ENCODE measurements at places on chromosomes 16 and 17.

DNA sequence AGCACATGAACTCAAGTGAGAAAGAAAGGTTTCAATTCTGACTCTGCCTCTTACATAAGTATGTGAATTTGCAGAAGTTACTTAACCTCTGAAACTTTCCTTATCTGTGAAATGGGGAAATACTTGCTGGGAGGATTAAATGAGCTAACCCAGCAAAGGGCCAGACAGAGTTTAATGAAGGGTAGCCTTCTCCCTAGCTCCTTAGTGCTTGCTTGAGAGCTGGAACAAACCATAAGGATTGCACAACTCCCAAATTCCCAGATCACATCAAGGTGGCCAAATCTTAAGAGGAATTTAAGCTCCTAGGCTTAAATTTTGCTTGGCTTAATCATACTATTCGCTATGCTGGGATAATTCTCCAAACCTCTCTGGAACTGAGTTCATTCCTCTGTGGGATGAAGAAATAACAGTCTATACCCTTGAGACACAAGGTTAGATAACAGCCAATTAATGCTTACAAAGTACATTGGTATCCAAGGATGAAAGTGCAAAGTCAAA is 11.8 kb upstream of the WSB1 start:
- DNase-seq: no peak

- no peak for DNase-seq
Measured at GRCh38 chr16:2447920-2448583, 11.9 kb upstream of the TEDC2 start.

DNA sequence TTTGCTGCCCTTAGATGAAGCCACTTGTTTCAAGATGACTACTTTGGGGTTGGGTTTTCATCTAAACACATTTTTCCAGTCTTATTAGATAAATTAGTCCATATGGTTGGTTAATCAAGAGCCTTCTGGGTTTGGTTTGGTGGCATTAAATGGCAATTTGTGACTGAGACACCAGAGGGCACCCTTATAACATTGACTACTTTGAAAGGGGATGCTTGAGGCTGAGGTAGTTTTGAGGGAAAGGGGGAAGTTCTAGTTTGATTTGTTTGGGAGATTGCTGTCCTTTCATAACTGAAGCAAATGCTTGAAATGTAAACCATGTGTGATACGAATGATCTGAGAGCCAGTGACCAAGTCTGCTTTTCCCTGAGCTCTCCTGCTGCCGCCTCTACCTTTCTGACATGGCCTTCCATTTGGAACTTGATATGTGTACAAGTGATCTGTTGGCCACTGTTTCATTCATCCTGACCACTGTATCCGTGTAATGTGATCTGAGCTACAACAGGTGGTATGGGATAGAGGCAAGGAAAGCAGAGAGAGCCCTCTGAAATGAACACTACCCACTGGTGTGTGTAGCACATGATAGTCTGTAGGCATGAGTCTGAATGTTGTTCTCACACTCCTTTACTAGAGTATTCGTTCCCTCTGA is 5.8 kb upstream of the RARA start:
- DNase-seq: no peak

GRCh38 chr17:58156839-58157803 is 8.9 kb downstream of the OR4D1 start:
- no peak for DNase-seq

DNA sequence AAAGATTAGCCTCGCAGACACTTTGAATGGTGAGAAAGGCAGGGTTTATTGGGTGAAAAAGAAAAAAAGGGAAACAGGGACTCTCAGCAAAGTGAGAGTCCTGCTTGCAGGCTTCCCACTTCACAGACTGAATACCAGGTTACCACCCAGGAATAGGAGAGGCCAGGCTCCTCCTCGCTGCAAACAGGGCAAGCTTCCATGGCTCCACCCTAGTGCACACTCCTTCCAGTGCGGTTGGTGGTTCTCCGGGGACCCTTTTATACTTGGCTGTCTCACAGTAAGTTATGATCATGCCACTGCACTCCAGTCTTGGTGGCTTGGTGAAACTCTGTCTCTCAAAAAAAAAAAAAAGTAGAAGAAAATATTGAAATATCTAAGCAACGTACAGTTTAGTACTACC is 30.5 kb upstream of the CDH8 start:
- no peak for DNase-seq

DNA sequence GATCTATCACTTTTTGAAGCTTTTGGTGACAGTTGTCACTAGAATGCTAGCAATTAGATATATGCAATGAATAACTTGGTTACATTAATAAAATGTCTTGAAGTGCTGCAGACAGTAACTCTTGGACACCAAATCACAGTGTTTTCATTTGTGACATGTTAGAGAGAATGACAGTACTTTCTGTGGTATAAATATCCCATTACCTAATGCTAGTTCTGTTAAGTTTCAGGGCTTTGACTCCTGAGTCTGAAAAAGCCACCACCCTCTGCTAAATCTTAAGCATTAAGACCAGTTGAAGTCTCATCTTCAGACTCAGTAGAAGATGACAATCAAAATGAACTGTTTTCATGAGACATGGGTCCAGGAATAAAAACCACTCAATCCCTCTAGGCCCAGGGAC is 10.6 kb upstream of the CPHXL2 start:
- no peak for DNase-seq

Data from BJ (cell line).